ENCODE measurements at places on chromosomes 7 and 10.

GRCh38 chr10:11297136-11297535 lies 279.5 kb downstream of the CELF2 start:
- H3K36me3 ChIP-seq = peaks cover 51% of the 10 kb centered on the region
- no peak for DNase-seq
- no peaks in the 10 kb centered on the region for H3K27me3 ChIP-seq
- H3K4me1 ChIP-seq = no peaks in the 10 kb centered on the region
- H3K27ac ChIP-seq = no peak overlapping the region

DNA sequence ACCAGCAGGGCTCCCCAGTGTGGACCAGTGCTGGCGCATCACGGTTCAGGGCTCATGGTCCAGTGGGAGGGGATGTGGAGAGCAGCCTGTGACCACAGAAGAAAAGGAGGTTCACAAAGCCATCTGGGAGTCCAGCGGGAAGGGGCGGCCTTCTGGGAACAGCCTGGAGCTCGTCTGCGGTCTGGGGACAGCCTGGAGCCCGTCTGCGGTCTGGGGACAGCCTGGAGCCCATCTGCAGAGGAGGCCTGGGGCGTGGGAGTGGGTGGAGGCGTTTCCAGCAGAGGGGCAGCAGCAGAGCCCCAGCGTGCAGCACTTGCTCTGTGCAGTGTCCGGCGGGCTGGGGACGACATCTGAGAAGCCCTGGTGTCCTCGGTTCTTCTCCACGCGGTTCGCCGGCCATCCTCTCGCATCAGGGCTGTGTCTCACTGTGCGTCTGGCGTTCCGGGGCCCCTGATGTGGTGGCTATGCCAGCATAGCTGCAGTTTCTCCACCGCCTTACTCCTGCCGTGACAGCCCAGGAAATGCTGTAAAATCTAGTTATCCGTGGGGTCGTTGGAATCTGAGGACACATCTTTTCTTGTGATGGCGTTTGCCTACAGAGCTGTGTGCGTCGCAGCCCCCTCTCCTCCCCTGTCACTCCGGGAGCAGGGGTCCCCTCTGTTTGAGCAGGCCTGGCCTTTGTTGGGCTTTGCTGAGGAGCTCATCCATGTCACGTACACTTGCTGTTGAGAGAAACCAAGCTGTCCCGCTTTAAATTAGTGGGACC lies 104.6 kb downstream of the INPP5A start:
- H3K4me3 ChIP-seq = no peak overlapping the region
- H3K27me3 ChIP-seq = no peaks in the 10 kb centered on the region
- no peak overlapping the region for H3K27ac ChIP-seq
- no peak for DNase-seq

DNA sequence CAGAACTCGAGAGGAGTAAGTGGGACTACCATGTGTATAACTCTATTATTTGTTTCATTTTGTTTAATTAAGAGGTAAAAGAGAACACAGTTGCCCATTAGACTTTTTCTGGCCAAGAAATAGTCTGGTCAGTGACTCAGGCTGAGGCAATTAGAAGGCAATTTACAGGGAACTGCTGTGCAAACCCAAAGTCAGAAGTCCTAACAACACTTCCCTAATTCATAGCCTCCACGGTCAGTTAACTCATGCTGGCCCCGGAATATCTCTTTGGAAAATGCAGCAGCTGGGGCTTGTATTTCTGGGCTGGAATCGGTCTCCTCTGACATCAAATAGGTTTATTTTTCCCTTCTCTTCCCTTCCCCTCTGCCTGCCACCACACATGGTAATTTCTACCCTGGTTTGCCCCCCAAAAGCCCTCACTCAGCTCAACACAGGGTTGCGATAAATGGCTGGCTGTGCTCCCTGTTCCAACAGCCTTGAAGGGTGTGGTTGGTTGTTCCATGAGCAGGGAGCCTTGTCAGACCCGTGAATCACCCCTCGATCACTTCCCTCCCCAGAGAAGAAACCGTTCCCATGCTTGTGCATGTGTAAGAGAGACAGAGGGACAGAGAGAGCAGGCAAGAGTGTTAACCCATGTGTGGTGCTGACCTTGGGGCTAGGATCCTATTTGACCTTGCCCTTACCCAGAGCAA lies 5.3 kb downstream of the SH3PXD2A start:
- peak overlapping the region; percentile 32 for H3K27ac ChIP-seq
- no peaks in the 10 kb centered on the region for H3K27me3 ChIP-seq
- no peaks in the 10 kb centered on the region for H3K4me1 ChIP-seq
- H3K36me3 ChIP-seq = no peaks in the 10 kb centered on the region

DNA sequence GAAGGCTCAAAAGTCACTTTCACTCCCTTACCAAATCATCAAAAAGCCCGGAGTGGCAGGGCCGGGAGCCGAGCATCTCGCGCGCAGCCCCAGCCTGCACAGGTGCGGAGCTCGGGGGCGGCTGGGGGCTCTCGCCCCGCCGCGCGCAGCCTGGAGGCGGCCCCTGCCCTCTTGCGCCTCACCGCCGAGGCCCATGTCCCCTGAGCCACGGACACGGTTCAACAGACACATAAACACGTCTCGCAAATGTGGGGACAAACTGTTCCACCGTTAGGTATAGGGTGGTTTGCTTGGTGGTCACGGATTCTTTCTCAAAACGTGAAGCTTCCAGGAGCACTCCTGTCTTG lies 700 bp downstream of the GSAP start:
- H3K27me3 ChIP-seq = no peaks in the 10 kb centered on the region
- H3K27ac ChIP-seq = peak overlapping the region; percentile 67
- DNase-seq = no peak
- peaks cover 15% of the 10 kb centered on the region for H3K4me1 ChIP-seq
- no peaks in the 10 kb centered on the region for H3K36me3 ChIP-seq
- peak overlapping the region; percentile 92 for H3K4me3 ChIP-seq

- H3K36me3 ChIP-seq = no peaks in the 10 kb centered on the region
- H3K4me3 ChIP-seq = no peak overlapping the region
These were observed 181.9 kb downstream of the CYP26A1 start for GRCh38 chr10:93255546-93255945.

DNA sequence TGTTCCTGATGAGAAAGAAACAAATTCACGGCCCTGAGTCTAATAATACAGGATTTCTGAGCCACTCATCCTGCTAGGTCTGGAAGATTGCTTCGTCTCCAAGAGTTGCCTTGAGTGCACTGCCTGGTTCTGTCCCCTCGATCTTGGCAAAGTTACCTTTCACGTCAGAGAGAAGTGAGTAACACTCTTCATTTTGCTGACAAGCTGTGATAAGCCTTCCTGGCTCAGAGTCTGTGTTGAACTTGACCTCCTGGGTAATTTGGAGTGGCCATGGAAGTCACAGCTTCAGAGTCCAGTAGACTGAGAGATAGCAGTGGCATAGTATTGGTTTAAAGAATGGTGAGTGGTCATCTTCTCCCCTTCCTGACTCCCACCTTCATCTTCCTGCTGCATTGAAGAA lies 64.7 kb upstream of the LRGUK start:
- no peaks in the 10 kb centered on the region for H3K4me1 ChIP-seq
- no peaks in the 10 kb centered on the region for H3K27me3 ChIP-seq
- H3K36me3 ChIP-seq = peaks cover 12% of the 10 kb centered on the region
- no peak overlapping the region for H3K4me3 ChIP-seq
- DNase-seq = no peak
- H3K27ac ChIP-seq = no peak overlapping the region

- H3K27me3 ChIP-seq = no peaks in the 10 kb centered on the region
- H3K27ac ChIP-seq = no peak overlapping the region
- H3K4me1 ChIP-seq = no peaks in the 10 kb centered on the region
- H3K36me3 ChIP-seq = no peaks in the 10 kb centered on the region
- no peak overlapping the region for H3K4me3 ChIP-seq
These were observed 1325.0 kb downstream of the XPNPEP1 start for GRCh38 chr10:108598320-108598695.

GRCh38 chr10:71347587-71348395 lies 28.7 kb downstream of the SLC29A3 start:
- H3K27me3 ChIP-seq = no peaks in the 10 kb centered on the region
- H3K4me1 ChIP-seq = no peaks in the 10 kb centered on the region
- DNase-seq = no peak
- H3K4me3 ChIP-seq = no peak overlapping the region

- no peak overlapping the region for H3K4me3 ChIP-seq
- DNase-seq = no peak
- no peaks in the 10 kb centered on the region for H3K4me1 ChIP-seq
- H3K27me3 ChIP-seq = no peaks in the 10 kb centered on the region
These were observed 70.2 kb downstream of the SORCS3 start for GRCh38 chr10:104711302-104711721.

- H3K27ac ChIP-seq = no peak overlapping the region
- no peaks in the 10 kb centered on the region for H3K36me3 ChIP-seq
- no peaks in the 10 kb centered on the region for H3K27me3 ChIP-seq
- no peak for DNase-seq
- no peaks in the 10 kb centered on the region for H3K4me1 ChIP-seq
- no peak overlapping the region for H3K4me3 ChIP-seq
These were observed 162.9 kb upstream of the TCERG1L start for GRCh38 chr10:131474416-131474815.

DNA sequence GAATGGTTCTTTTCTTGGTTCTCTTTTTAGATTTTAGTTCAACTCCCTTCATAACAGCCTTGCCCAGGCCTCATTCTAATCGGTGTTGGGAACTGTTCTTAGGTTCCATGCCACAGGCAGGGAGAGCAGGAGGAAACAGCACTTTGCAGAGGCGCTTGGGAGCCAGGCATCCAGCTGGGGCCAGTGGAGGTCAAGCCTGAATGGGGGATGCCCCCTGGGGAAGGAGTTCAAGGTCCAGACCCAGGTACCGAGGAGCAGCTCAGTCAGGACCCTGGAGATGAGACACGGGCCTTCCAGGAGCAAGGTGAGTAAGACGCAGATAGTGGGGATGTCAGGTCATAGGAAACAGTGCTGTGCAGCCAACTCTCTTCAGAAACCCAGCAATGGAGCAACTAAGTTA lies 4.5 kb downstream of the ZSCAN25 start:
- peak; percentile 39 for DNase-seq
- peaks cover 79% of the 10 kb centered on the region for H3K36me3 ChIP-seq
- peaks cover 16% of the 10 kb centered on the region for H3K4me1 ChIP-seq
- no peak overlapping the region for H3K4me3 ChIP-seq

- H3K27ac ChIP-seq = no peak overlapping the region
- no peak overlapping the region for H3K4me3 ChIP-seq
- H3K27me3 ChIP-seq = no peaks in the 10 kb centered on the region
- H3K36me3 ChIP-seq = no peaks in the 10 kb centered on the region
- H3K4me1 ChIP-seq = no peaks in the 10 kb centered on the region
- DNase-seq = no peak
These were observed 11.2 kb upstream of the CELF2 start for GRCh38 chr10:11006428-11006825.

DNA sequence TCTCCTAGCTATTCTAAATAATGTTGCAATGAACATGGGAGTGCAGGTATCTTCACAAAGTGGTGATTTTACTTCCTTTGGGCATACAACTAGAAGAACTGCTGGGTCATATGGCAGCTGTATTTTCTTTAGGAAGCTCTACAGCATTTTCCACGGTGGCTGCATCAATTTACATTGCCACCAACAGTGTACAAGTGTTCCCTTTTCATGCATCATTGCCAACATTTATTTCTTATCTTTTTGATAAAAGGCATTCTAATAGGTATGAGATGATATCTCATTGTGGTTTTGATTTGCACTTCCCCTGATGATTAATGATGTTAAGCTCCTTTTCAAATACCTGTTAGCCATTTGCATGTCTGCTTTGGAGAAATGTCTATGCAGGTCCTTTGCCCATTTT lies 52.6 kb downstream of the NT5C2 start:
- H3K36me3 ChIP-seq = peaks cover 18% of the 10 kb centered on the region
- H3K27ac ChIP-seq = no peak overlapping the region
- no peaks in the 10 kb centered on the region for H3K27me3 ChIP-seq
- peaks cover 53% of the 10 kb centered on the region for H3K4me1 ChIP-seq

- H3K4me1 ChIP-seq = peaks cover 28% of the 10 kb centered on the region
- no peaks in the 10 kb centered on the region for H3K27me3 ChIP-seq
- H3K4me3 ChIP-seq = peak overlapping the region; percentile 48
- H3K27ac ChIP-seq = no peak overlapping the region
- no peaks in the 10 kb centered on the region for H3K36me3 ChIP-seq
- no peak for DNase-seq
These were observed 687 bp upstream of the DKK1 start for GRCh38 chr10:52313256-52313932.

DNA sequence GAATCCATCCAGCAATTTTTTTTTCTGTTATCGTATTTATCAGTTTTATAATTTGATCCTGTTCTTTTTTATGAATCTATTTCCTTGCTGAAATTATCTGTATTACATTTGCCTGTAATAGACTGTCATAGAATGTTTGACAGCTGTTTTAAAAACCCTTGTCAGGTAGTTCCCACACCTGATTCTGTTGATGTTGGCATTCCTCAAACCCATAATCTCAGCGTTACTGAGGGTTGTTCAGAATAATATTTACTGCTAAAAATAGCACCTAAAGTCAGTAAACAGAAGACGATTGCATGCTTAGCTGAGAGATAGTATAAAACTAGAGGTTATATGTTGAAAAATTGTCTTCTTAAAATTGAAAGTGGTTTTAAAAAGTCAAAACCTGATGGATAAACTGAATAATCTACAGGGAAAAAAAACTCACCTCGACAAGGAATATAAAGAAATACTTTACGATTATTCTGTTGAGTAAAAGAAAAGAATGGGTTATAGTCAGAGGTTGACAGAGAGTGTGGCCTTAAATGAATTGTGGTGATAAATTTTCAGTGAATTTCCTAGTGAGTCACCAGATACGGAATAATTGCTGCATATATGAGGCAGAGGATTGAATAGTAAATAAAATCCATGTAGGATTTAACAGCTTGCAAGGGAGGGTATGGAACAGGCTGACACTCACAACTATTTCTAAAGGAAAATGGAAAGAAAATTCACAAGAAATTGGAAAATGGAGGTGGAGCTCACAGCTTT lies 824.1 kb upstream of the IGFBP3 start:
- no peak for DNase-seq
- no peaks in the 10 kb centered on the region for H3K27me3 ChIP-seq
- peaks cover 6% of the 10 kb centered on the region for H3K4me1 ChIP-seq
- H3K27ac ChIP-seq = no peak overlapping the region
- no peak overlapping the region for H3K4me3 ChIP-seq

- H3K27ac ChIP-seq = no peak overlapping the region
- H3K27me3 ChIP-seq = no peaks in the 10 kb centered on the region
- DNase-seq = no peak
- peaks cover 17% of the 10 kb centered on the region for H3K4me1 ChIP-seq
- no peak overlapping the region for H3K4me3 ChIP-seq
These were observed 53.3 kb upstream of the FAM180A start for GRCh38 chr7:135801877-135802276.

DNA sequence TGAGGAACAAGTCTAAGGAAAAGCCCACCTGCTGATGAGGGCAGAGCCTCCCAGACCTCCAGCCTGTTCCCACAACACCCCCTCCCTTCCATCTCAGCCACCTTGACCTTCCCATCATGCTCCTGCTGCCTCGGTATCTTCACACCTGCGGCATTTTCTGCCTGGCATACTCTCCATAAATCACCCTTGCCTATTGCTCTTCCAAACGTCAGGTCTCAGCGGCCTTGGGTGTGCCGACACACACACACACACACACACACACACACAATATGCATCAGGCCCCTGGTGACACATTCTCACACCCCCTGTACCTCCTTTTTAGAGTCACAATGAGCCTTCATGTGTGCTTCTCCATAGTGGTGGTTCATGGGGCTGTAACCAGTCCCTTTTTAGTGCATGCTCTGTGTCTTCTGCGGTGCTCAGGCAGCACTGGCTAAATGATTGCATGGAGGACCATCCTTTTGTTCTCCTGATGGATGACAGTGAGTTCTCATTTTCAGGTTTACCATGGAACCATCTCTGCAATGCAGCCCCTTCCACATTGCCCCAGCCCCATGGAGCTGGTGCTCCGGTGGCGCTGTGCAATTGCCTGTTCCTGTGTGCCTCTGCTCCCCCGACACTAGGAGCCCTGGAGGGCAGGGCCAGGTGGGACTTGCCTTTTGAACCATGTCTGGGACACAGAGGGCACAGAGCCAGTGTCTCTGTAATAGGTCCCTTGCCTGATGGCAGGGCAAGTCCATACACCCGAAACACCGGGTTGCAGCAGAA lies 4.5 kb downstream of the ADIRF start:
- no peaks in the 10 kb centered on the region for H3K36me3 ChIP-seq
- no peaks in the 10 kb centered on the region for H3K4me1 ChIP-seq
- H3K27ac ChIP-seq = peak overlapping the region; percentile 99
- peak; percentile 75 for DNase-seq
